ENCODE measurements at places on chromosomes 4 and X.

- peak; percentile 48 for DNase-seq
These were observed 85.7 kb upstream of the MTM1 start for GRCh38 chrX:150482537-150483206.

GRCh38 chr4:172124656-172125308 lies 311.6 kb downstream of the GALNTL6 start:
- no peak for DNase-seq

DNA sequence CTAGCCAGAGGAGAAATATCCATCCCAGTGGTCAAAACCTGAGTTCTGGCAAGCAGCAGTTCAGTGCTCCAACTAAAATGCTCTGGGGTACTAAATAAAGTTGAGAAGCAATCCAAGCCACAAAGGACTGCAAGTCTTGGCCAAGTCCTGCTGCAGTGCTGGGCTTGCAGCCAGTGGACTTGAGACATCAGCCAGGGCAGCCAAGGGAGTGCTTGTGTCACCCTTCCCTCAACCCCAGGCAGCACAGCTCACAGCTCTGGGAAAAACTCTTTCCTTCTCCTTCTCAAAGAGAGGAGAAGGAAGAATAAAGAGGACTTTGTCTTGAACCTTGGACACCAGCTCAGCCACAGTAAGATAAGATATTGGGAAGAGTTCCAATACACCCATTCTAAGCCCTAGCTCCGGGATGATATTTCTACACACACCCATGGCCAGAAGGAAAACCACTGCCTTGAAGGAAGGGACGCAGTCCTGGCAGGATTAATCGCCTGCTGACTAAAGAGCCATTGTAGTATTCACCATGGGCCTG lies 99.8 kb downstream of the PTCHD1 start:
- DNase-seq, result peak; percentile 1

DNA sequence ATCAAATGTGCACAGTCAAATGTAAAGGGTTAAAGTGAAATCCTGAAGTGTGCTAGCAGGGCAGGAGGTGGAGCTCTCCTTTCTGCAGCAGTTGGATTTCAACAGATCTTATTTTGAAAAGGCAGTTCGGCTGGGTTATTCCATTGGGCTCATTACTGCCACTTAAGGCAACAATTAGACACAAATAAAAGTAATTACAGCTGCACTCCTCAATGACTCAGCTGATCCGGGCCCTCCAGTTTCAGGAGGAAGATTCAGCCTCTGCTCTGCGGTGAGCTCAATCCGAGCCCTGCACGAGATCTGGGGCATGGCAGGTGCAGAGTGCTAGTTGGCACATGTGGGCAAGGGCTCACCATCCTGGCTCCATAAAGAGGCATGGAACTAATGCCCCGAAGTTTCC lies 85.4 kb downstream of the PHKA2 start:
- no peak for DNase-seq

DNA sequence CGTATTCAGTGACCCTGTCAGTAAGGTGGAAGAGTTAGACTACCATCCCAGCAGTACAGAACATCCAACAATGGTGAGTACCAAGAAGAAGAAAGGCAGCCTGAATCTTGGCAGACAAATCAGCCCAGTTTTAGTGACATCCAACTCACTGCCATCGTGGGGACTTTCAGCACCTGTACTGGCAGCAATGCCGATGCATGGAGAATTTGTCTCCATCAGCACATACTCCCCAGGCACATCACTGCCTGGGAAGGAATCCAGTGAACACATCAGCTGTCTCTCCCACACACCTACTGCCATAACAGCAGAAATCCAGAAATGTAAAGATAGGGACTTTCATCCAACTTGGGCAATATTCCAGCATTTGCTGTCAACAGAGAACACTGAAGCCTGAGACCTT lies 29.8 kb downstream of the PTCHD1 start:
- peak; percentile 2 for DNase-seq

- peak; percentile 59 for DNase-seq
These were observed 100.1 kb downstream of the PPARGC1A start for GRCh38 chr4:23789762-23790161.

- DNase-seq, result no peak
These were observed 76.5 kb downstream of the SLC9A6 start for GRCh38 chrX:136061696-136062095.

DNA sequence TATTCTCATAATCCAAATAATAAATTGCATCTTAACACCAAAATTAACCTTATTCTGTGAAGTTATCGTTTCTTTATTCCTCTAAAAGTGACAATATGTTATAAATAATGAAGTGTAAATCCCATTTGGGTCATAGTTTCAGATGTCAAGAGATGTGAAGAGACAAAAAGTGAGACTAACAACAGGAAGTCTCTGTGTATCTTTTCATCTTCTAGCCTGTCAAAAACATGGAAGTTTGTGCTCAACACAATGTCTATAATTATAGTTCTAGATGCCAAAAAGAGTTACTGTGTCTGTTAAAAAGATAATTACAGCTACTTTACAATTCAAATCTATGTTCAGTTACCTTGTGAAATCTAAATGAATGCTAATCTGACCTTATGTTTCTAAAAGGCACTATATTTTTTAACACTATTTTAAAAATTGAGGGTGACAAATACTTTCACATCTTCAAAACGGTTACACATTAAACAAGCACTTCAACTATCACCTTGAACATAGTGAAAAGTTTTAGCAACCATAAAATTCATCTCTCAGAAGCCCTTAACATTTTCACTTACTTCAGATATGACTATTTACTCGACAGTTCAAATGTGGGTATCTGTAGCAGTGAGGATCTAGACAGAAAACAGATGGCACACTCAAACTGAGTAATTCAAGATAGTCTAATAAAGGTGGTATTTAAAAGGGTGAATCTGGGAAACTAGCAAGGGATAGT lies 509.8 kb downstream of the ARAP2 start:
- DNase-seq, result no peak

GRCh38 chr4:126630230-126630629 lies 1002.5 kb upstream of the INTU start:
- no peak for DNase-seq

DNA sequence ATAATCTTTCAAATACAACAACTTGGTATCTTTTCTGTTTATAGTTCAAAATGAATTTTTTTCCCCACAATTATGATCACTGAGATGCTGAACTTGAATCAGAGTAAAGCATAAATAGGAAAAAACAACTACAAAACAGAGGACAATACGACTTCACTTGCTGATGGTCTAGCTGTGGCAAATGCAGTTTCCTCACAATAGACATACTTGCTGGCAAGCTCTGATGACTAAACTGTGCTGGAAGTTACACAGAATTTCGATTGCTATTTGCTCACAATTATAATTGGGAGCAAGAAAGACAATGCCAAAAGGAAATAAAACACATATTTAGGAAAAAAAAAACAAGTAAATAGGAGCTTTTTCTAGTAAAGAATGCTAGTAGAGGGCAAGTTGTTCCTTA lies 14.7 kb downstream of the VEGFC start:
- peak; percentile 15 for DNase-seq

GRCh38 chrX:71144651-71145050 lies at the start of gene NLGN3:
Gene NLGN3 (plus strand): TSS chrX:71144841. CDS start chrX:71147750, 2,909 bp downstream.
- DNase-seq, result no peak

DNA sequence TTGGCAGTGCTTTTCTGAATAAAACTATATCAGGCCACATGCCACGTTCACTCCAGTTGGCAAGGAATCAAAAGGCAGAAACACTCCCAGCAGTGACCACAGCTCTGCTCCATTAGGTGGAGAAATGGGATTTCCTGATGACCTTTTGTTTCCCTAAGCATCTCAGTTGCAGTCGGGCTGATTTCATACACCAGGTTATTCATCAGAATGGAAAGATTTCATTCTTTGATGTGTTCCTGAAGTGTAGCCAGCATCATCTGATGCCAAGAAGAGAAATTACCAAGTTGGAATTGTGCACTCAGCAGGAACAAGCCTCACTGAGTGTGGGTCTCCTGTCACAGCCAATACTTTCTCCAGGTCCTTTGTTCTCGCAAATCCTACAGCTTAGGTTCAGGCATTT lies 193.7 kb downstream of the SPATA18 start:
- DNase-seq, result no peak
